ENCODE measurements at places on chromosomes 6 and 20.

- no peak for DNase-seq
These were observed 223.9 kb upstream of the GGTLC1 start for GRCh38 chr20:24212494-24212893.

GRCh38 chr20:17897566-17898307 lies 70.9 kb downstream of the SNX5 start:
- DNase-seq: no peak

DNA sequence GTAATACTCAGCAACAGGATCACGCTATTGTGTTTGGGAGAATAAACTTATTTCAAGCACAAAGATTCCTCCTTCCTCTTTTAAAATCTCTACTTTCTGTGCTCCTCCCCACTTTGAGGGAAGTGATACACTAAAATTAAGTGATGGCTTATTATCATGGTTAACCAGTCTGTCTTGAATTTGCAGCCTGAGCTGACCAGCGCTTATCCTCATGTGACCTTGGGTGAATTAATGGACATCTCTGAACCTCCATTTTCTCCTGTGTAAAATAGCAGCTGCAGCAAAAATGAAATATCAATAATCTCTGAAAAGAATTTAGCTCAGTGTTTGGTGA lies 222.6 kb downstream of the BCAS1 start:
- no peak for DNase-seq

- DNase-seq: no peak
These were observed 26.1 kb upstream of the JAG1 start for GRCh38 chr20:10699941-10700340.

- no peak for DNase-seq
These were observed 27.1 kb downstream of the SMOC2 start for GRCh38 chr6:168468045-168468444.
